ENCODE measurements at places on chromosomes 7 and 10.

DNA sequence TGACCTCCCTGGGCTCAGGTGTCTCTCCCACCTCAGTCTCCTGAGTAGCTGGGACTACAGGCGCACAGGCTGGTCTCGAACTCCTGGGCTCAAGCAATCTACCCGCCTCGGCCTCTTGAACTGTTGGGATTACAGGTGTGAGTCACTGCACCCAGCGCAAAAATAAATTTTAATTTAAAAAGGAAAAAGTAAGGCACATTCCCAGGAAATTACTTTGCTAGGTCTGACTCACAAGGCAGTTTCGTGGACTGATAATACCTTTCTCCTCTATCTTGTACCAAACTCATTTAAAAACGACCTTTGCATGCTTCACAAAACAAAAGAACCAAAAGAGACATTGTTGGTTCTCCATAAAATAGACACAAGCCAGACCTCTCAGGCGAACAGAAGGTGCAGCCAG, 29.7 kb downstream of the PARP12 start:
- no peak for DNase-seq

- peak; percentile 46 for DNase-seq
Observed at GRCh38 chr7:30804078-30804661, 33.0 kb downstream of the MINDY4 start.

- DNase-seq = peak; percentile 83
Observed at GRCh38 chr7:90455163-90456030, 14.0 kb upstream of the PTTG1IP2 start.

- DNase-seq = peak; percentile 38
Observed at GRCh38 chr7:134742688-134743350, 36.6 kb upstream of the CALD1 start.

DNA sequence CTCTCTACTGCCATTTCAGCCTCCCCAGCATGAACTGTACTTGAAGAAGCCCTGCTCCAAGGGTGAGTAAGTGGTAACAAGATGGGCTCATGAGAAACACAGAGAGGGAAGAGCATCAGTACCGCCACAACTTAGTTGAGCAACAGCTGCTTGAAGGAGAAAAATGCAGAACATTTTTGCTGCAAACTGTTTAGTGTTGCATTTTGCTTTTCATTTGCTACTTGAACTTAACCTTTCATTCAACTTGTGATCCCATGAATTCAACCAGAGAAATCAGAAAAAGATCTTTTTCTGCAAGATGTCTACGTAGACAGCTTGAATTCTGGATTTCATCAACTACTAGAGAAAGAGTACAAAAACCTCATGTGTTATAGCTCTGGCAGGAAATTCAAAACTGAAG, 40.7 kb downstream of the ANK3 start:
- DNase-seq = no peak

GRCh38 chr10:45375101-45375500, 1.1 kb downstream of the ALOX5 start:
- DNase-seq = no peak

DNA sequence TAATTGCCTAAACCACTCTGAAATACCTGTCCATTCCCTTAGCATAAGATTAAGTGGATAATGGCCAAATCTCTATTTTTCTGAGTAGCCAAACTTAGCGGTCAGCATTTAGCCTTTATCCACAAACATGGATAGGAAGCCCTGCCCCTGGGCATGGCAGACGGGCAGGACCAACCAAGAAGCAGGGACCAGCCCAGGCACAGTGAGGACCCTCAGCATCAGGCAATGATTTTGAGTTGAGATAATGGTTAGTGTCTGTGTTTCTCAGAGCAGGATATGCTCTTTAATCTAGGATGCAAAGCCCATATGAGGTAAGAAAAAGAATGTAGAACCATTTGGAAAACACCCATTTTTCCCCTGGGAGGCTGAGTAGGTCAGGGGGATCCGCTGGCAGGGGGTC, 131.7 kb downstream of the DPP6 start:
- DNase-seq = no peak

DNA sequence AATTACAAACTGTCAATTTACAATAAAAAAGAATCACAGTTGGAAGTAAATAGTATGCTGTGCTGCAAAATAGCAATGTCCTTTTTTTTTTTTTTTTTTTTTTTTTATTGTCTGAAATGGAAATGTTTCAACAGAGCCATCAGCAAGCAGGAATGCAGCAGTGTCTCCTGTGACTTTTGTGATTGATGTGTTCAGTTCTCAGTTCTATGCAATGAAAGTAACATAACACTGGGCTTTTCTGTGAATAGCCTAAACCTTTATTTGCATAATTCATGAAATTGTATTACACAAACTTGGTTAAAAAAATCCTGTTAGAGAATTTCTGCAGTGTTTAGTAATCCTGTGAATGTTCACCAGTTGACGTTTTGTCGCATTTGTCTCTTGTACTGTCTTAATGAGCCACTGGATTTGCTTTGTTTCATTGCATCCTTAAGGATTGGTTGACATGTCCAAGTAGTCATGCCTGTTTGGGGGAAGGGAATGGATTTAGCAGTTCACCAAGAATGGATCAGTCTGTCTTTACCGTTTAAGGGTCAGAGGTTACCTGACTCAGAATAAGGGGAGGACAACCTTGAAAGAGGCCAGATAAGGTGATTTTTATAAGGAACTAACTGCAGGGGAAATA, 192.7 kb downstream of the MLLT10 start:
- DNase-seq = peak; percentile 71

DNA sequence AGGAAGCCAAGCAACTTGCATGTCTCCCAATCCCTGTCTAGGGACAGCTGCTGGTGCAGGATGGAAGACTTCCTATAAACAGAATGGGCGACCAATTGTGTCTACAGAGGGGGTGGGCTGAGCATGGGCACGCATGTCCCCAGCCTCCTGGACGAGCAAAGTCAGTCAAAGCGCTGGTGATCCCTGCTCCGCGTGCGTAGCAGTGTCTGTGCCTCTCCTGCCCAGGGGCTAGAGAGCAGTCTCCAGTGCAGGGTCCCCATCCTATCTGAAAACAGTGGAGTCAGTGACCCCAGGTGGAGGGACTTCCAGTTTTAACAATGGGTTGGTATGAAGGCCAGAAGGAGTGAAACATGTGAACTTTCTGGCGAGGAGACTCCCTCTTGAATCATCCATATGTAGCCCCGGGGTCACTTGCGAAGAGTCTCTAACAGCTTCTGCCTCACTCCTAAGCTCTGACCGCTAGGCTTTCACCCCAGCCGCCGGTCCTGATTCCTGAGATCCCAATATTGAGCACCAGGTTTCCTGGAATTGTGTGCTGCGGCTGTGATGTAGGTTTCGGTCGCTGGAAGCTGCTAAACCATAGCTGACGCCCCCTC, 714 bp upstream of the CASP2 start:
- no peak for DNase-seq

DNA sequence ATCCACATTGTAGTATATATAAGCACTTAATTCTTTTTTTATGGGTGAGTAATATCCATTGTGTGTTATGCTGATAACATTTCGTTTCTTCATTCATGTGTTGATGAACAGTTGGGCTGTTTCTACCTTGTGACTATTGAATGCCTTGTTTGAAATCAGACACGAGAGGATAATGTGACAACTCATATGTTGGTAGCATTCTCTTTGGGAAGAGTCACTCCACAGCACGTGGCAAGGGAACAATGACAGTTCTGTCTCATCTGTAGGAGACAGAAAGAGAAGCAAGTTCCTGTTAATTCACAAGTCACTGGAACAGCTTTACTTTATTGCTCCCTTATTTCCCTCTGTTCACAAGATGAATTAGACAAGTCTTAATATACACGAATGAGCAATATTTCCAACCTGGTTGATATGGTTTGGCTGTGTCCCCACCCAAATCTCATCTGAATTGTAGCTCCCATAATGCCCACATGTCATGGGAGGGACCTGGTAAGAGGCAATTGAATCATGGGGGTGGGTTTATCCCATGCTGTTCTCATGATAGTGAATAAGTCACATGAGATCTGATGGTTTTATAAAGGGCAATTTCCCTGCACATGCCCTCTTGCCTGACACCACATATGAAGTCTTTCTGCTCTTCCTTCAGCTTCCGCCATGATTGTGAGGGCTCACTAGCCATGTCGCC, 125.3 kb downstream of the SEC23IP start:
- no peak for DNase-seq

GRCh38 chr7:92830532-92831110, 5.8 kb downstream of the CDK6 start:
- DNase-seq = peak; percentile 22

DNA sequence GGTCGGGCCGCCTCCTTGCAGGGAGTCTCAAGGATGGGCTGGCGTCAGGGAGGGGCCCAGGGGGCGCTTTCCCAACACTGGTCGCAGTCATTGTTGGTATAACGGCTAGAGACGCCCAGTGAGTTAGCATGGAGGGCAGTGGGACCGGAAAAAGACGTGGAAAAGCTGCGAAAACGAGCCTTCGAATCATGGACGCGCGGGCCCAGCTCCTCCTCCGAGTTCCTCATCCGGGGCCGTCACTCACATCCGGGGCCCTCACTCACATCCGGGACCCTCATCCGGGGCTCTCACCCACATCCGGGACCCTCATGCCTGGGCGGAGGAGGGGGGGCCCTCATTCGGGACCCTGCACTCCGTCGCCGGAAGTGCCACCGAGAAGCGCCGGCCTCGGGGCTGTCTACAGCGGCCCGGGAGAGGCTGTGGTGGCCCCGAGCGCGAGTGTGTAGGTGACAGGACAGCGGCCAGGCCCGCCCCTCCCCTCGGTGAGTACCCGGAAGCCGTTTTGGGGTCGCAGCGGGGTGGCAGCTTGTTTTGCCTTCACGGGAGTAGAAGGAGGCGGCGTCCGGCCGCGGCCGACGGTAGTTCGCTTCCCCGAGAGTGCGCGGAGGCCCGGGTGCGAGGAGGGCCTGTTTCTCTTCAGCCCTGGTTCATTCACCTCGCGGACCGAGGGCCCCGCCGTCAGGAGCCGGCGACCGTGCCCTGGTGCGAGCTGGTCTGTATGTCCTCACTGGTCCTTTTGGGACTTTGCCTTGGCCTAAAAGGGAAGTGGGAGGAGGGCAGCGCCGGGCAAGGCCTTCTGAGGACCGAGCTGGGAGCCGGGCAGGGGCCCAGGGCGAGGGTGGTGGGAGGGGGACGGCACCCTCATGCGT, at the start of gene ZNF655:
TSS of gene ZNF655 (plus strand) at position 337 of the 869 bp plus-strand sequence. CDS start 1,918 bp downstream, outside the sequence.
- DNase-seq = peak; percentile 99

- DNase-seq = no peak
Observed at GRCh38 chr10:99395750-99396445, 34.5 kb downstream of the GOT1 start.

DNA sequence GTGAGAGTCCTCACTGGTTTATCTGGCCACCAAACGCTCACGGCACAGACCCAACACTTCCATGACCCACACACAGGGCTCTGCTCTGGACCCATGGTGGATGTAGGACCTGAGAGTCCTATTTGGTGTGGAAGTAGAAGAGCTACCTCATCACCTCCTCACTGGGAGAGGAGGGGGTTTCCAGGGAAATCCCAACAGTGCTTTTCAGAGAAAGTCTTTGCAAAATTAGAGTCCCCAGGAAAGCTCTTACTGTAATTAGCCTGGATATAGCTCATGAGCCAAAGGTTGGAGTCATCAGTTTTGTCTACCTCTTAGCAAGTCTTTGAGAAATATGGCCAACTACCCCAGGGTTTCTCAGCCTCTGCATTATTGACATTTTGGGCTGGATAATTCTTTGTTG, 34.7 kb upstream of the TARP start:
- DNase-seq = no peak

- no peak for DNase-seq
Observed at GRCh38 chr10:102870221-102870620, 951 bp downstream of the AS3MT start.

- no peak for DNase-seq
Observed at GRCh38 chr10:14958872-14959220, 342 bp upstream of the MEIG1 start.

- peak; percentile 13 for DNase-seq
Observed at GRCh38 chr10:99539120-99539519, 6.4 kb downstream of the NKX2-3 start.

DNA sequence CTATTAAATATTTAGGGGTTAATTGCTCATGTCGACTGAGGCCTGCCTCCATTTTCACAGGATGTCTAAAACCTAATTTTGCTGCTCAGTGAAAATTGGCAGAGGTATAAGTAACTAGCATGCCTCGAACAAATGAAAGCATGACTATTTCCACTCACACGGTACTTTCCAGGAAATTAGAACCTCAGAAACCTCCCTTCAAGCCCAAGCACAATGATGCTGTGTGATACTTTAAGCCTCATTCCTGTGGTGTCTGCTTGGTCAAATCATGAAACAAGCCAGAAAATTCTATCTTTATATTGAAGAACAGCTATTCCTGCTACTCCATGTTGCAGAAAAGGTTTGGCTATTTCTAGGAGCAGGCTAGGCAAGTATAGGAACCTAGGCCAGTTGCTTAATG, 203.0 kb downstream of the SORCS3 start:
- no peak for DNase-seq

GRCh38 chr7:134196439-134196838, 69.3 kb downstream of the LRGUK start:
- no peak for DNase-seq

GRCh38 chr10:89644691-89644966, 413 bp downstream of the PANK1 start:
- DNase-seq = no peak

DNA sequence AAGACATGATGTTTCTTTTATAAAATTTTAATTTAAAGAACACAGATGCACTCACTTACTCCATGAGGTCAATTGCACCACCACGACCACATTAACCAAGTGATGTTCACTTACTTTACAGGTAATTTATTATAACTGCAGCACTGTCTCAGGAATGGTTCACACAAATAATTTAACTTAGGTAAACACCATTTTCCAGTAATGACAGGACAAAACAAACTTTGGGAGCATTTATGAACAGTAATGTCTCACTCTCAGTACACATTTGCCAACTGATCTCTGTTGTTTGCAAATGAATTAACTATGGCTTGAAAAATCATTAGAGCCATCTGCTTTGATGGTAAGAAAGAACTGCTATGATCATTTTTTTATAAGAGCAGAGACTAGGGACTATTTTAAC, 150.4 kb downstream of the ETV1 start:
- DNase-seq = no peak

DNA sequence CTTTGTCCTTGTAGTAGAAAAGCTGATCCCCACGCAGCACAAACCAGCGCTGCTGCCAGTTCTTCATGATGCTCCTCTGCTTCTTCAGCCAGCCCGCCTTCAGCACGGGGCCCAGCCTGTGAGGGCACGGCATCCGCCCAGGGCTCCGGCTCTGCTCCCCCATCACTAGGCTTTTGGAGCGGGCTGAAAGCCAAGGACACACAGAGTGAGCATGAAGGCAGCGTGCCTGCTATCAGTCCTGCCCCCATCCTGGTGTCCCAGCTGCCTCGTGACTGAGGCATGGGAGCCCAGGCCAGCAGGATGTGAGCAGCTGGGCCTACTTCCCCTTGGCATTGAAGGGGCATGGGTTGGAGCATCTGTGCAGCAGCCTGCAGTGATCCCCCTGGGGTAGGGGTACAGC, 21.9 kb downstream of the ARHGAP22 start:
- DNase-seq = no peak

DNA sequence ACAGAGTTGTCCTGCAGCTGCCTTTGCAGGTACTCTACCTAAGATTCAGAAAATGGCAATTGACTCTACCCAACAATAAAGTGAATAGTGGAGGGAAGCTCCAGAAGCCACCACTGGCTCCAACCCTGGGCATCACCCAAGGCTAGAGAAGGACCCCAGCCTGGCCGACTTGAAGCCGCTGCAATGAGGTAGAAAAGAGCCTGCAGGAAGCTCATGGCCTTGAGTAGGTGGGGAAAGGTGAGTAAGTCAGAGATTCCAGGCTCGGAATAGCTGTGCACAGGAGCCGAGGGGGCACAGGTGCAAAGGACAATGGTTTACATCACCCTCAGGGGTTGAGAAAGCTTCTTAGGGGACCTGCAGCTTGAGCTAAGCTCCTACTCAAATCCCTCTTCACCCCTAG, 83.6 kb downstream of the AOAH start:
- no peak for DNase-seq

All from eye (tissue), 1 donor.